NCI-H510A (cell line): ENCODE measurements at places on chromosomes 6 and 20.
A peak's percentile ranks its signal among the peaks of the same experiment; 100 is the strongest.

DNA sequence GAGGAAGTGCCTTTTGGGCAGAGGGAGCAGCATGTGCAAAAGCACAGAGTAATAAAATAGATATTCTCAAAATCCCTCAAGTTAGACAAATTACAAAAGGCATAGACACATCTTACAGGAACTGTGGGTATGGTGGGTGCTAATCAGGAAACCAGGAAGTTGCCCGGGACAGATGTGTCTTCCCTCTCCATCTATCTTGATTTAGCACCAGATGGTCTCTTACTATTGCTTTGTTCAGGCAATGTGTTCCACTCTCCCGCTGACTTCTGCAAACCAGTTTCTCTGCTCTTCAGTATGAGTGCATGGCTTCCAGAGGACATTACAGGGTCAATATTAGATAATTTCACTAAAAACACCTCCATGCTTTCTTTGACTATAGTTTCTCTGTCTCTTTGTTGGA is 13.2 kb downstream of the CITED2 start:
- DNase-seq, result no peak

GRCh38 chr6:35243386-35243958 is 16.1 kb upstream of the ZNF76 start:
- DNase-seq, result no peak

GRCh38 chr20:11143481-11143880 is 469.7 kb upstream of the JAG1 start:
- no peak for DNase-seq

DNA sequence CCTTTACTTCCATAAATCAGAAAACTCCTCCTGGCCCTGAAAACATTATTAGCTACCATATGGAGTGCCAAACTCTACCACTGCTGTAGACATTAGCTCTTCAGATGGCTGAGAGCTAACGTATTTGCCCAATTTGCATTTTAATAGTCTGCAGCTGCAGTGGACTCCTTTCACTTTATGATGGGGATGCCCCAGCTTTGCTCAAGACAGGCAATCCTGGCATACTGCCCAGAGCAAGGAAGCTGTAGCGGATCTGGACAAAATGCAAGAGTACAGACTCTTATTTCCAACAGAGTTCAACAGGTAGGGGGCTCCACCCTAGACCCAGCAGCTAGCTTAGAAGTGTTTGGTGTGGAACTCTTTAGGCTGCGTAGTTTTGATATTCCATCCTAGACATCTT is 246.7 kb downstream of the FOXC1 start:
- peak; percentile 77 for DNase-seq

- DNase-seq, result no peak
These were observed 69.1 kb downstream of the FOXA2 start for GRCh38 chr20:22515264-22515663.

DNA sequence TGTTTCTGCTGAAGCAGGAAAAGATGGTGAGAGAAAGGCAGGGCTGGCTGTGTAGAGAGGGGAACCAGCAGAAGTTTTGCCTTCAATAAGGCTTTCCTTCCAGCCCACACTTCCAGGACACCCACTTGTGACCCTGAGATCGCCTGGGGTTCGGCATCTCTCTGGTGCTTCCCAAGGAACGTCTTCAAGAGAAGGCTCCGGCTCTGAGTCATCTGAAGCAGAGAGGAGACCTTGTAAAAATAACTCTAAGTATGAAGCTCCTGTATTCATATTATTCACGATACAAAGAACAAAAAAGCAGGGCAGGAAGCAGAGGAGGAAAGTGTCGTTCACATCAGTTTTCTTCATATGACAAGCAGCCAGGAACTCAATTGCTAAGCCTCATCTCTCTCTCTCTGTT is 95.4 kb upstream of the MRPS10 start:
- DNase-seq, result no peak

GRCh38 chr6:158072083-158072721 is 90.5 kb downstream of the SYNJ2 start:
- DNase-seq, result peak; percentile 4

DNA sequence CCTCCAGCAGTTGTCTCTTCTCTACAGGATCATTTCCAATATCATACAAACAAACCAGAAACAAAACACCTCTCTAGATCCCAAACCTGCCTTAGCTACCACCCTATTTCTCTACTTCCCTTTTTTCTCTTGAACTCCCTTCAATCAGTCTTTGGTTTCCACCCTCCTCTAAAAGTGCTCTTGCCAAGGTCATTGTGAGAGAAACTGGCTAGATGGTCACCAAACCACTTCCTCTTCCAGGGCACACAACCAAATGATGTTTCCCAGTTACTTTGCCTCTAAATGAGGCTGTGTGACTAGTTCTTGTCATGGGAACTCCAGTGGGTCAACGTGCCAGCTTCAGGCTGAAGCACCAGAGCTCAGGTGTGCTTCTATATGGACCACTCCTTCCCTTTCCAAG is 85.8 kb upstream of the ARMC2 start:
- no peak for DNase-seq

GRCh38 chr20:59692139-59692538 is 87.8 kb downstream of the PHACTR3 start:
- DNase-seq, result no peak

DNA sequence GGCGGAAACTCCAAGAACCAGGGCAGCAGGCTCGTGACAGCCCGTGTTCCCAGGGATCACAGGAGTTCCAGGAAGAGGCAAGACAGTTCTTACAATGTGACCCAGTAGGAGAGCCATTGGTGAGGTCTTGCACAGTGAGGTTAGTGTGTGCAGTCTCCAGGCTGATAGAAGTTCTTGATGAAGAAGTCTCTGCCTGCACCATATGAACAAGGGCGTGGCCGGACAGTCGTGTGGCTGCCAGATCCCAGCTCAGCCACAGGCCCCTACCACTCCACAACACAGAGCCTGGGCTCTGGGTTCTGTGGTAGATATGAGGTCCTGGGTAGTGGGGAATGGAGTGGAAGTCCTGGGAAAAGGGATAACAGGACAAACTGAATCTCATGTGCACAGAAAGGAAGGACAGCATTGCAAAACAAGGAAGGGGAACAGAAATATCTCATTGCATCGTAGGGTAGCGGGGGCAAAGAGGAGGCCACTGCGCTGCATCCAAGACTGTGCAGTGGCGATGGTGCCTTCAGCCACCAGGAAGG is 65.2 kb downstream of the STX11 start:
- no peak for DNase-seq

DNA sequence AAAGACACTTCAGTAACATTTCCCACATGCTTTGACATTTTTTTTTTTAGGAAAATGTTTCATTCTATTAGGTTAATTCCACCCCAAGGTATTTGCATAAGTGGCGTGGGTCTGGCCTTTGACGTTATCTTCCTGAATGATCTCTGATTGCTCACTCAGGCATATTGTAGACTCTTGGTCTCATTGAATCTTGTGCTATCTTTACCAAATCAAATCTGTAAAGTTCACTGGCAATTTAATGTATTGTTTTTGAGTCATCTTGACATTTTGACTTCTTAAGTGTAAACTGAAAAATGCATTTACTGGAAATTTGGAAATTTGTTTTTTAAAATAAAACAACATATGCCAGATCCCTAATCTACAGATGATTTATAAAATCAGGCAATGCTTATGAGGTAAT is 16.0 kb upstream of the VIP start:
- DNase-seq, result no peak

- DNase-seq, result no peak
These were observed 19.4 kb upstream of the BRPF3 start for GRCh38 chr6:36177166-36177565.

GRCh38 chr6:170262489-170263088 is 28.3 kb downstream of the DLL1 start:
- no peak for DNase-seq

- DNase-seq, result no peak
These were observed 19.4 kb downstream of the KCNK5 start for GRCh38 chr6:39209911-39210310.

- no peak for DNase-seq
These were observed 41.3 kb downstream of the TAF8 start for GRCh38 chr6:42091718-42092023.

GRCh38 chr20:63746751-63747315 is 7.3 kb downstream of the SLC2A4RG start:
- DNase-seq, result no peak

DNA sequence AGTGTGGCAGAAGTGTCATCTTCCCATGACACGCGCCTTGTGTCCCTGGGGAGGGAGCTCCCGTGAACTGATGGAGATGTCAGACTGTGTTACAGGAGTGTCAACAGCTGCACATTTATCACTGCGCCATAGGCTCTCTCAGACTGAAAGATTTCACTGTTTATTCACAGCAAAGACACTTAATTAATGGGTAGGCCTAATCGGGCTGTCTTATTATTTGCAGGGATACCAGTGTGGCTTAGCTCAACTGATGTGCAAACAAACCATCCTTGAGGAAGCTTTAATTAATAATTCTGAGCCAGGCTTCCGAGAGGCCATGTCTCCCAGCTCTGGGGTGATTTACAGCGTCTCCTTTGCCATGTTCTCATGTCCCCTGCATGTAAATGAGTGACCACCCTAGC is 771.0 kb downstream of the QKI start:
- DNase-seq, result no peak

- DNase-seq, result no peak
These were observed 548.7 kb upstream of the MAP3K7 start for GRCh38 chr6:91135406-91136103.
